ENCODE measurements at places on chromosomes 16 and 17.

DNA sequence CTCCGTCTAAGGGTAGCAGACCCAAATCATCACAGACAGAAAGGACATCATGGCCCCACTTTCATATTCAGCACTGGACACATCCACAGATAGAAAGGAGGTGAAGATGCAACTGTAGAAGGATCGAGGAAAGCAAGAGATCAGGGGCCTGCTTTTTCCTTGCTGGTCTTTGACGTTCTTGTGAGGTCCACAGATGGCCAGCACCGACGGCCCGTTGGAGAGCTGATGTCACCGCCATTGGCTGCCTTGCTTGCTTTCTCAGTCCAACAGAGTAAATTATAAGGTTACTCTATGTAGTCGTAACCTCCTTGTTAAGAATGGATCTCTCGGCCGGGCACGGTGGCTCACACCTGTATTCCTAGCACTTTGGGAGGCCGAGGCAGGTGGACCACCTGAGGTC lies 5.1 kb upstream of the RBFOX3 start:
- H3K27me3 ChIP-seq: no peaks in the 10 kb centered on the region
- no peak for DNase-seq
- H3K4me3 ChIP-seq: no peak overlapping the region
- no peaks in the 10 kb centered on the region for H3K4me1 ChIP-seq
- no peak overlapping the region for H3K27ac ChIP-seq
- no peaks in the 10 kb centered on the region for H3K36me3 ChIP-seq

DNA sequence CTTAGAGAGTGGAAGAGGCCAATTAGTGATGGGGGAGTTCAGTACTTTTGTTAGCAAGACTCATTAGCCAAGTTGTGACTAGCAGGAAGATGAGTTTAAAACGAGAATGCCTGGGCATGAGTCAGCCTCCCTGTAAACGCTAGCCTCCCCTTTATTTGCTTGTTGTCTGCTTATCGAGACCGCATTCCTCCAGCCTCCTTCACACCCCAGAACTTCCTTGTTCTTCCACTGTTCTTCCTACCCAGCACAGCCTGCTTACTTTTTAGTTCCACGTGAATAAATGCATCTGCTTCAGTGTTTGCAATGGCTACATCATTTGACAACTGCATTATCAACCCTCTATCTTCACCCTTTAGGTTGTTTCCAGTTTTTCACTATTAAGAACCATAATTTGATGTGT lies 20.2 kb upstream of the OR3A1 start:
- H3K27me3 ChIP-seq: no peaks in the 10 kb centered on the region
- H3K4me1 ChIP-seq: no peaks in the 10 kb centered on the region

DNA sequence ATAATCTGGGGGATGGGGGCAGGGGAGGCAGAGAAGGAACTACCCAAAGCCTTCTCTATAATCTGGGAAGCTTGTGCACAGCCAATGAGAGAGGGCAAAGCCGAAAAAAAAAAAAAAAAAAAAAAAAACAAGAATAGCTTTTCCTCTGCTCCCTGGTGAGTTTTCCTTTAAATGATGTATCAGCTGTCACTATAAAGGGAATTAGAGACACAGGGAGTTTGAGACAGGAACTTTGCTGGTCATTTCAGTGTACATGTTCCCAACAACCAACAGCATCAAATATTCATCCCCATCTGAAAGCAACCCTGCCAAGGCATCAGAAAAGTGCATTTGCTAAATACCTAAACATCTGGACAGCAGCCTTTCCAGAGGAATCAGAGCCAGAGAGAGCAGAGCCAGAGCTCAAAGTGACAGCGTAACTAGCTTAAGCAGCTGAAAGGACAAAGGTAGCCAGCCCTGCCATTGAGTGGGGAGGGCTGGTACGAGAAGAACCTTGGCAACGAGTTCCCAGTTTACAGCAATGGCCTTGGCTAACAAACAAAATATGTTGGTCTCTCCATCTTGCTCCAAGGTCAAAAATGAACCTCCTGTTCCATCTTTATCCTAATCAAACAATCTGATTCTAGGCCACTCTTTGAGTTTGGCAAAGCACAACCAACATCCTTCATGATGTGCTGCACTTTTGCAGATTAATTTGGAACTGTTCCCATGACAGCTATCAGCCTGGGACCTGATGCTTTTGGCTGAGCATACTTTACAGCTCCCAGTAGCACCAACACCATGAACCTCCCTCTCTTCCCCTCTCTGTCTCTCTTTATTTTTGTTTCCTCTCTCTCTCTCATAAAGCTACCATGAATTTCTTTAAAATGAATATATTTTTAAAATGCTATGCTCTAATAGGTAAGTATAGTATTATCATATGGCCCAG lies 143.7 kb upstream of the GNAO1 start:
- H3K4me3 ChIP-seq: no peak overlapping the region
- H3K27me3 ChIP-seq: no peaks in the 10 kb centered on the region
- H3K36me3 ChIP-seq: no peaks in the 10 kb centered on the region
- no peak overlapping the region for H3K27ac ChIP-seq
- no peaks in the 10 kb centered on the region for H3K4me1 ChIP-seq

GRCh38 chr16:85047867-85048455 lies 20.4 kb downstream of the KIAA0513 start:
- H3K36me3 ChIP-seq: no peaks in the 10 kb centered on the region
- H3K27me3 ChIP-seq: no peaks in the 10 kb centered on the region
- peak; percentile 61 for DNase-seq
- no peaks in the 10 kb centered on the region for H3K4me1 ChIP-seq
- peak overlapping the region; percentile 64 for H3K27ac ChIP-seq
- no peak overlapping the region for H3K4me3 ChIP-seq

GRCh38 chr17:77846531-77847085 lies 111.9 kb upstream of the TNRC6C start:
- no peak overlapping the region for H3K4me3 ChIP-seq
- no peaks in the 10 kb centered on the region for H3K36me3 ChIP-seq
- H3K27ac ChIP-seq: no peak overlapping the region
- no peak for DNase-seq
- H3K4me1 ChIP-seq: peaks cover 17% of the 10 kb centered on the region
